Common myeloid progenitor, CD34-positive (primary cell): ENCODE measurements at places on chromosomes 4 and X.
A peak's percentile ranks its signal among the peaks of the same experiment; 100 is the strongest.

- peak within 1 kb of the TSS; percentile 87 for H3K4me3 ChIP-seq
- peaks cover 20% of the 10 kb centered on the region for H3K4me1 ChIP-seq
- peak; percentile 89 for DNase-seq
Observed at GRCh38 chr4:147731580-147732517, at the start of gene ARHGAP10. TSS of gene ARHGAP10 (plus strand) at chr4:147732088. CDS start at chr4:147732302, 214 bp downstream.

DNA sequence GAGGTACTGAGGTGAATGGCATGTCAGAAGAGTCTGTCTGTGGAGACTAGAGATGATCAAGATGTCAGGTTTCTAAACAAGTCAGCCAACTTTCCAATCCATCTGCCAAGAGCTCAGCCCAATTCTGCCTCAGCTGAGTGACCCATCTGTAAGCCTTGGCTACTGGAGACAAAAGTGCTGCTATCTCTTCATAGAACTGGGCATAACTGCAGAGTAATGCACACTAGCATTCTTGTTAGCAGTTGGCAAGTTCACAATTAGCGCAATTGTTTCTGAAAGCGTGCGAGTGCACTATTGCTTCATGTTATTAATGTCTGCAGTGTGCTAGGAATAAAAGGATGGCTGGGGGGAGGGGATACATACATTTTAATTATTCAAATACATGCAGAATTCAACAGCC, 32.9 kb upstream of the SH3D19 start:
- H3K27ac ChIP-seq, result no peak overlapping the region
- no peak overlapping the region for H3K4me3 ChIP-seq
- no peaks in the 10 kb centered on the region for H3K36me3 ChIP-seq
- H3K27me3 ChIP-seq, result no peaks in the 10 kb centered on the region
- H3K4me1 ChIP-seq, result no peaks in the 10 kb centered on the region
- no peak for DNase-seq

- no peak overlapping the region for H3K4me3 ChIP-seq
- no peaks in the 10 kb centered on the region for H3K36me3 ChIP-seq
- no peaks in the 10 kb centered on the region for H3K27me3 ChIP-seq
- H3K4me1 ChIP-seq, result no peaks in the 10 kb centered on the region
Observed at GRCh38 chr4:14920759-14921320, 81.4 kb upstream of the CPEB2 start.

- H3K36me3 ChIP-seq, result no peaks in the 10 kb centered on the region
- H3K27me3 ChIP-seq, result no peaks in the 10 kb centered on the region
- H3K4me3 ChIP-seq, result no peak overlapping the region
- DNase-seq, result no peak
- no peak overlapping the region for H3K27ac ChIP-seq
Observed at GRCh38 chr4:25098964-25099891, 61.0 kb downstream of the SEPSECS start.

DNA sequence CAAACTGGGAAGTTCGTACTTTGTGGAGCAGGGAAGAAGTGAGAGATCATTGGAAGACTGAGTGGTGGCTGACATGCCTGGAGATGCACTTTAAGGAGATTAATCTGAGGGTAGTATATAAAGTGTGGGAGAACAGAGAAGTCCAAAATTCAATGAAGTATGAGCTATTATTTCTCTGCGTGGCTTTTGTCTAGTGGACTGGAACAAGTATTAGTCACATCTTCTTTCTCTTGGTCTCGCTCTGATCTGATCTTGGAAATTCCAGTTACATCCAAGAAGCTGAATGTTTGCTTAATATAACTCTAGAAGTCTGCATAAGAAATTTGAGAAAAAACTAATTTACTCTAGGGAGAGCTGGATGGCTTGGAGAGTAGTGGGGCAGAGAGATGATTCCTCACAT, 64.8 kb upstream of the NR0B1 start:
- H3K4me3 ChIP-seq, result no peak overlapping the region
- no peaks in the 10 kb centered on the region for H3K27me3 ChIP-seq
- H3K27ac ChIP-seq, result no peak overlapping the region
- H3K36me3 ChIP-seq, result no peaks in the 10 kb centered on the region
- H3K4me1 ChIP-seq, result no peaks in the 10 kb centered on the region

GRCh38 chrX:110746014-110746413, 49.6 kb downstream of the CHRDL1 start:
- no peak overlapping the region for H3K27ac ChIP-seq
- no peaks in the 10 kb centered on the region for H3K36me3 ChIP-seq
- no peak for DNase-seq
- no peaks in the 10 kb centered on the region for H3K27me3 ChIP-seq

DNA sequence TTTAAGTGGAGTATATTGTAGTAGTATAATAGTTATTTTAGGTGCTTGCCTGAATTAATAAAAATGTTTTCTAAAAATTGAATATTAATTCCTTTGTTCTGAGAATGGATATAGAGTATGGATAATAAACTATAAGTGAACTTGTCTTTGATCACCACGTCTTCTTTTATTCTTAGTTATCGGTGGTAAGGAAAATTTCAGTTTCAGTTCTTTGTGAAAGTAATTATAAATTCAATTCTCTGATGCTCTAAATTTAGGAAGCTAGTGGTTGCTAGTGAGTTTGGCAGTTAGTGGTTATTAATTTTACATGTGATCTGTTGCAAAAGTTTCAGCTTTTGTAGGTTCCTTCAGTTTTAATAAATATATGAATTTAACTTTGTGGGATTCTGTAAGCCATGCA, 30.8 kb downstream of the MRPL1 start:
- H3K27me3 ChIP-seq, result no peaks in the 10 kb centered on the region
- no peak overlapping the region for H3K4me3 ChIP-seq
- peaks cover 28% of the 10 kb centered on the region for H3K36me3 ChIP-seq
- H3K4me1 ChIP-seq, result no peaks in the 10 kb centered on the region

- H3K4me1 ChIP-seq, result no peaks in the 10 kb centered on the region
- no peak overlapping the region for H3K4me3 ChIP-seq
- no peak for DNase-seq
- no peaks in the 10 kb centered on the region for H3K36me3 ChIP-seq
Observed at GRCh38 chr4:85587952-85588351, 113.0 kb downstream of the ARHGAP24 start.

DNA sequence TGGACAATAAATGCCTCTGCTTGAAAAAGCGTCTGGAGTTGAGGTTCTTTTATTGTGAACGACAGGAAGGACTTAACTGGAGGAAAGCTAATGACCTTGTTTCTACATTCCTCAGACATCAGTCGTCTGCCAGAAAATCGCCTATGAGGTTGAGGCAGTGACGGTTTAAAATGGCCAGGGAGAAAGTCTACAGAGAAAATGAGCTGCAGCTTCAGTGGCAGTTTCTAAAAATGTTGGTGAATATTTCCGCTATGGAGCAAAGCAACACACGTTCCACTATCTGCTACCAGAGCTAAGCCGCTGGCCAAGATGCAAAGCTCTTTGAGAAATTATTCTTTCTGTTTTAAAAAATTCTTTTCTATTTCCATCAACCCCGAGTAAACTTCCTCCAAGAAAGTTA, 116.9 kb upstream of the GALNT7 start:
- H3K27me3 ChIP-seq, result no peaks in the 10 kb centered on the region
- H3K4me1 ChIP-seq, result no peaks in the 10 kb centered on the region
- H3K4me3 ChIP-seq, result no peak overlapping the region
- DNase-seq, result no peak
- no peak overlapping the region for H3K27ac ChIP-seq
- H3K36me3 ChIP-seq, result no peaks in the 10 kb centered on the region
